BE2C (cell line): ENCODE measurements at places on chromosomes 5 and 9.

DNA sequence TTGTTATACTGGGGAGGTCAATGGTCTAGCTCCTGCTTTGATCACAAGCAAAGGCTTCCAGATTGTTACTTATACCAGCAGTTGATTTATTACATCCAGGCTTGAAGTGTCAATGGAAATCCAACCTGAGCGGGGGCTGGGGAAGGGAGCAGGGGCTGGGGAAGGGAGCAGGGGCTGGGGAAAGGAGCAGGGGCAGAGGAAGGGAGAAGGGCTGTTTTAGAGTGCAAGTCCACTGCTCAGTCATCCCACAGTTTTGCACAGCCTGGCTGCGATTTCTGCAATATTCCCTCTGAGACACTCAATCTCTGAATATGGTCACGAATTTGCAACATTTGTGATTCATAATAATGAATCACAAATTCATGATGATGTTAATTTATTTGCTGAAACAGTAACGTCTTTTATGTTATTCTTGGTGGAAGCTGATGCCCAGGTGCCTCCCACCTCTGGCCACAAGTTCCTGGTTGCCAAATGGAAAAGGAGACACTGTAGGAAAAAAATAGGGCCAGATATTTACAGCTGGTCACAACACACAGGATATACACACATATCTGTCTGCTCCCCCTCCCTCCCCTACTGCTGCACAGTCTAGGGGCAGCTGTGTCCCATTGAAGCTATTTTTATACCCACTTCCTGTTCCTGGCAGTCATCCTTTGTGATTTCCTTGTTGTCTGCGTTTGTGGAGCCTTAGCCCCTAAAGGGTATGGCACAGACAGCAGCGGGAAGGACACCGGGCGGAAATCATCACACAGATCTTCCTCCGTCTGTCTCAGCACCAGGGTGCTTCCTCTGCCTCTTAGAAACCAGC is 325.1 kb downstream of the GADD45G start:
- DNase-seq = no peak

DNA sequence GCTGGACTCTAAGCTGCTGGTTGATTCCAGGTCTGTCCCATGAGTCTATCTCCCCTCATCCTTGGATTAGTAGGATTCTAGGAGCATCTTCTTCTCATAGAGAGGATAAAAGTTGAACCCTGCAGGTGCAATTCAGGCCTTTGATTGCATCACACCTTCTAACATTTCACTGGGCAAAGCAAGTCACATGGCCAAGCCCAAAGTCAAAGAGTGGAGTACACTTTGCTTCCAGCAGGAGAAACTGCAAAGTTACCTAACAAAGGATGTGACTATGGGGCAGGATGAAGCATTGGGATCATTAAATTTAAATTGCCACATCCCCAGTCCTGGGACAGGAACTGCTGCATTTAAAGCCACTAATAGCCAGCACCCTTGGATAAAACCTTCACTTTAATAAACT is 51.0 kb upstream of the EGFLAM start:
- no peak for DNase-seq

GRCh38 chr5:95881833-95882232 is 59.3 kb upstream of the GLRX start:
- no peak for DNase-seq

GRCh38 chr9:114155995-114156656 is 789 bp downstream of the COL27A1 start:
- no peak for DNase-seq

DNA sequence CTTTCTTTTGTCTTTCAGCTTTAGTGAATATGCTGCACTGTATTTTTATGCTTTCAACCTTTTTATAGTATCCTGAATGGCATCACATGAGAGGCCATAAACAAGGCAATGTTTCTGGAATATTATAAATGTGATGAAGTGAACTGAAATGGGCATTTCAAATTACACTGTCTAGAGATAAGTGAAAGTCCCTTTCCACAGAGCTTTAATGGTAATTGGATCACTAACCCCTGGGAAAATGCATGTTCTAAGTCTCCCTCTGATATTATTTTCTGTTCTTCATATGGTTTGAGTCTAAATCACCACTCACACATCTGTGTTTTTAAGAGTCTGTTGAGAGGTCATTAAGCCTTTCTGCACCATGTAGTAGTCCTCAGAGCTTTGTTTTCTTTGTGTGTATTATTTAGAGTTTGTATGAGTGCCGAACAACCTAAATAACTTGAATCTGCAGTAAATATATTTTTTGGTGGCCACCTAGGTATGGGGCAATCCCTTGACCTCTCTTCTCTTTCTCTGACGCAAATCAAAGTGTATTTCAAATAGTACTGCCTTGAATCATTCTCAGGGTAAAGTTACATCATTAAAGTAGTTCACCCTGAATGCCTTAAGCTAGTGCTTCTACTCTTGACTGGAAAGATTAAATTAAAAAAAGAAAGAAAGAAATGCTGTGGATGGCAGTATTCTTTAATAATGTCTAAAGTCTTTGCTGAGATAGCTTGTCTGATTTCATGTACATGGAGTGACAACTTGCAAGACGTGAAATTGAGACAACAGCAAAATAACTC is 1931.0 kb upstream of the CDH6 start:
- no peak for DNase-seq

DNA sequence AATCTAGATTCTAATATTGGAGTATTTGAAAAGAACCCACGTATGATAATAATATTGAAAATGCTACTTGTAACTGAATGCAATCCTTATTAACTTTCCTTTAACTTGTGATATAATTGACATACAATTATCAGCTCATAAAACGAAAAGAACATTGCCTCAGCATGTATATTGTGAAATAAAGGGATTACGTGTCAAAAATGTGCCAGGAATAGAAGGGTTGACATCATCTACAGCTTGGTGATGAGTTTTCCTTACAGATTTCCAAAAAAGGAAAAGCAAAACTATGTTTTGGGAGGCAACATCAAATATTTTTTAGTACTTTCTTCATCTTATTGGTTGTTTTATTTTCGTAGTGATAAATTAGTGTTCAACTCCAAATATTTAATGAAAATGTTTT is 266.0 kb upstream of the PTGER4 start:
- DNase-seq = no peak

GRCh38 chr5:90223756-90224155 is 185.8 kb downstream of the CETN3 start:
- no peak for DNase-seq

DNA sequence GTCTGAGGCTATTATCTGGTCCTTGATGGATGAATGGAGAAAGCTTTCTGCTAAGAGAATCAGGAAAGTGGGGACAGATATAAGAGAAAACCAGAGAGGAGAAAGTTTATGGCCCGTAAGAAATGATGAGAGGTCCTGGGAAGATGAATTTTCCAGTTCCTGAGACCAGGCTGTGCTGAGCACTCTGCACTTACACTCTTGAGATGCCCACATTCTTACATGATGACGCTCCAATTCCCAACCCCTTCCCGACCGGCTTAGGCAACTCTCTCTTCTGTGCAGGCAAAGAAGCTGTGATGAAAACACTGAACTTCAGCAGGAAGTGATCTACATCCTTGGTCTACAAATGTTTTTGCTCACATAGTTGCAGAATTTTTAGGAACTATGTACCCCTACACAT is 417.0 kb downstream of the ARHGEF28 start:
- no peak for DNase-seq

DNA sequence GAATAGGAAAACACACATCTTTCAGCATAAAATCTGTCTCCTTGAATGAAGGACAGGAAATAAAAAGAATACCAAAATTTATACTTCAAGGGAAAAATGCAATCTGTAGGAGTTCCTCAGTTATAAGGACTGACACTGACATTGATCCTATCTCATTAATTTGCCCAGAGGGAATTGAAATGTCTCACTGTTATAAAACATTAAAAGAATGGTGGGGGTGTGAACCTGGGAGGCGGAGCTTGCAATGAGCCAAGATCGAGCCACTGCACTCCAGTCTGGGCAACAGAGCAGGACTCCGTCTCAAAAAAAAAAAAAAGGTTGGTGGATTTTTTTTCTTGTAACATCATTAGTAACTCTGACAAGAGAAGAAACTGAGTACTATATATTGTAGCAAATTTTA is 60.8 kb downstream of the TTLL11 start:
- DNase-seq = no peak

DNA sequence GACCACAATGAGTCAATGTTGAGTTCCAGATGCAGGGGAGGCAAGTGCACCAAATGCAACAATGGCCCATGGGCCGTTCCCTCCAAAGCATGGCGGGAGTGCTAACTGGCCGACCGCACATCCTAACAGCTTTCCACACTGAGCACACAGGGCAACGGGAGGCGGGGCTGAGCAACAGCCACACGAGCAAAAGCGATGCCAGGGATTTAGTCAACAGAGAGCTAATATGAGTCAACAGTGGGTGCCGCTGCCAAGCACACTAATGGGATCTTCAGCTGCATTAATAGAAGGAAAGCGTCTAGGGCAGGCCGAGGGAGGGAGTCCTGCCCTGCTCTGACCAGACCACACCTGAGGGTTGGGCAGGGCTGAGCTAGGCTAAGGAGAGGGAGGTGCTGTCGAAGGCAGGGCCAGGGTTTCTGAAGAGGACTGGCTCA is 4.6 kb downstream of the EPB41L4B start:
- DNase-seq = no peak

- no peak for DNase-seq
These were observed 311.9 kb upstream of the ANKH start for GRCh38 chr5:15183520-15183919.

- DNase-seq = no peak
These were observed 315.3 kb upstream of the CD180 start for GRCh38 chr5:67511911-67512310.

DNA sequence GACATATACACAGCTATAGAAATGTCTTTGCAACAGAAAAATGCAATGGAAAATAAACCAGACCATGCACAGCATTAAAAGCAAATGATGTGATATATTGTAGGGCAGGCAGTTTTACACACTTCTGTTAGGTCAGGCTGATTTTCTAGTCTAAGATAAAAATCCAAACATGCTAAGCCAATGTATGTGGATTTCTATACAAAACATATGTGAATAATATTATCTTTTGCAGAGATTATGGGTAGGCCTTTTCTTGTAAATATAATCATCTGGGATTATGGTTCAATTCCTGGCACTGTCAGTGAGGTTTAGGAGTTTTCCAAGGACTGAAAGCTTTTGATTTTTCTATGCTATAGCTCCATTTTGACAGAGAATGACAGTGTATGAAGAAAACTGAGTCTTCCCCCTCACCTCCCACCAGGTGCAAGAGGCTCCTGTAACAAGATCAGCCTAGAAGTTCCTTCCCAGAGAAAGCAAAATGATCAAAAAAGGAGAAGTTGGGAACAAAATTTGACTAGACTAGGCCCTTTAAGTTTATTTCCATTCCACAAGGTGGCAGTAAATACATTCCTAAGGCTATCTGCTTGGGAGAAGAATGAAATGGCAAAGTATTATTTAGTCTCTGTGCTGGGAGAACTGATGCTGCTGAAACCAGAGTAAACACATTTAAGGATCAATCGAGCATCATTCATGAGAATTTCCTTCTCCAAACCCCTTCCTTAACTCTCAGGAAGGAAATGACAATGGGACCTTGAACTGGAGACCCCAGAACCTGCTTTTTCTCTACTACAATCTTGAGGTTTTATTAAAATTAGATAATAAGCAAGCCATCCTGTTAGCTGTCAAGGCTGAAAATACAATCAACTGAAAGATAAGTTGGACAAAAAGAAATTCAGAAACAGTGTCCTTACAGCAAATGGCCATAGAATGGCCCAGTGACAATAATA is 133.0 kb upstream of the TUT7 start:
- no peak for DNase-seq

DNA sequence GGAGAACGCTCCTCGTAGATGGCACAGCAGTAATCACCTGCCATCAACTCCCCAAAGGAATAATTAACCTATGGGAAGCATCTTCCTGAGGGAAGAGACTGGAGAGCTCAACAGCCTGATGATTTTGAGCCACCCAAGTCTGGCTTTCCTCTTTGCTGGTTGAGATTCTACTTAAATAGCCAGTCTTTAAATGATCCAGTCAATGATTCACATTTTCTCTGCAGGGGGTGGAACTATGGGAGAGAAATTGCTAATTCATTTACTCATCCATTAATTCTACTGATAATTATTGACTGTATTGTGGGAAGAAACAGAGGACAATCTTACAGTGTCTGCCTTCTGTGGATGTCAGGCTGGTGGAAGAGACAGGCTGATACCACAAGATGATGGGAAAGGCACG is 355.0 kb upstream of the PANK3 start:
- no peak for DNase-seq
